ENCODE measurements at places on chromosomes 2 and 18.

- no peak for DNase-seq
Measured at GRCh38 chr2:205358351-205358815, 323.9 kb upstream of the NRP2 start.

DNA sequence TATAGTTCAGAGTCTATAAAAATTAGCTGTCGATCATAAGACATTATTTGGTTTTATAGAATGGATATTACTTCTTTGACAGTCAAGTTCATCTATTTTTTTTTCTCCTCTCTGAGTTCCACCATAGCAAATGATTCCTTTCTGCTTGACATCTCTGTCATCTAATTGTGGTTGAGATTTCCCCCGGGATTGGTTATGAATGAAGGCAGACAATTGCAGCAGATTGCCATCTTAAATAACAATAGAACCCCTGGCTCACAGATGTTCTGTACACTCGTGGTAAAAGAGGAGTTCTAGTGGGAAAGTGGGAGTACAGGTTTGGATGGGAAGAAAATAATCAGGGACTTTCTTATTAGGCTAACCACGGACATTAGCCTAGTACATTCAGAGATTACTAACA, 292.1 kb upstream of the NRXN1 start:
- no peak for DNase-seq

DNA sequence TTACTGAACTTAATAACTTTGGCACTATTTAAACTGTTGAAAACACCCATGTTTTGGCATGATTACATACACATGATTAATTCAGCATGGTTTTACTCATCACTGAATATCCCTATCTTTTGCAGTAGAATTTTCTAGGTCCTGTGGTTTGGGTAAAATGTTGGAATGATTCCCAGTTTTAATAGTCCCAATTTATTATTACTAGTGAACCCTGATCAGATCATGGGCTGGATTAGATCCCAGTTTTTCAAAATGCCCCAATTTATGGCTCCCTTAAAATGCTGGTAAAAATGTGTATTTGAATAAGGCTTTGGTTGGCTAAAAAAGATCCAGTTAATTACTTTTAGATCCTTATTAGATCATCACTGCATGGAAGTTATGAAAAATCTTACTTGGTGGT, 273.6 kb upstream of the NRP2 start:
- no peak for DNase-seq

DNA sequence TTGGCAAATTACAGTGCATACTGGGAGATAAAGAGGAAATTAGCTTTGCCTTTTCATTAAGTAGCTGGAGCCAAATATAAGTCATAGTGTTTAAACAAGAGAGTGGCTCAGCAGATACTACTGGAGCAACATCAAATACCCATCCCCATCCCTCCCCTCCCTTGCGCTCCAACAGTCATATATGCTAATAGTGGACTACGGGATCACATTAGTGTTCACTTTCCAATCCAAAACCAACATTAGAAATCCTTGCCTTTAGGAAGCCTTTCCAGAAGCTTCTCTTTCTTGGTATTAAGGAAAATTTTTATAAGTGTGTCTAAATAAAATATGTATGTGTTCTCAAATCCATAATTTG, 1669.3 kb downstream of the SUCLG1 start:
- no peak for DNase-seq

GRCh38 chr2:98816281-98816680, 85.3 kb upstream of the MGAT4A start:
- no peak for DNase-seq
